ENCODE measurements at places on chromosomes 6 and 20.
A peak's percentile ranks its signal among the peaks of the same experiment; 100 is the strongest.

DNA sequence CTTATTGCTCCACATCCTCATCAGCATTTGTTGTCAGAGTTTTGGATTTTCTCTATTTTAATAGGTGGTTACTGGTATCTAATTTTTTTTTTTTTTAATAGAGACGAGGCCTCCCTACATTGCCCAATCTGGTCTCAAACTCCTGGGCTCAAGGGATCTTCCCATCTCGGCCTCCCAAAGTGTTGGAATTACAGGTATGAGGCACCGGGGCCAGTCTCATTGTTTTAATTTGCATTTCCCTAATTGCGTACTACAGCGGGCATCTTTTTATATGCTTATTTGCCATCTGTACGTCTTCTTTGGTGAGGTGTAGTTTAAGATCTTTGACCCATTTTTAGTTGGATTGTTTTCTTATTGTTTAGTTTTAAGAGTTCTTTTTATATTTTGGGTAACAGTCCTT is 210.4 kb upstream of the SULF2 start:
- DNase-seq, result no peak

GRCh38 chr6:167751579-167752115 is 75.1 kb upstream of the AFDN start:
- DNase-seq, result no peak

DNA sequence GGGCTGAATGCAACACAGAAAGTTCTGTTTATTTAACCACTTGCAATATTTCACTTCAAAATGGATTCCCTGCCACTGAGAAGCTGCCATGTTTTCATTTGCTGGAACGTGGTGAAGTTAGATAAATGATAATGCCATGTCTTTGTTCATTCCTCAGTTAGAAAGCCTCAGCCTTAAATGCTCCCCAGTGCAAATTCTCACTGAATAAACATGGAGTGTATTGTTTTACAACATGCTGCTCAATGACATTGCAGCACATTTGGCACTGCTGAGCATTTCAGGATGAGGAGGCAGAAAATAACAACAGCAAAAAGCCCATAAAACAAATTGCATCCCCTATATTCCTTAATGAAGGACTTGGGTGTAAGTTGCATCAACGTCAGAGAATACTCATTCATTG is 913.8 kb upstream of the FLRT3 start:
- DNase-seq, result no peak

DNA sequence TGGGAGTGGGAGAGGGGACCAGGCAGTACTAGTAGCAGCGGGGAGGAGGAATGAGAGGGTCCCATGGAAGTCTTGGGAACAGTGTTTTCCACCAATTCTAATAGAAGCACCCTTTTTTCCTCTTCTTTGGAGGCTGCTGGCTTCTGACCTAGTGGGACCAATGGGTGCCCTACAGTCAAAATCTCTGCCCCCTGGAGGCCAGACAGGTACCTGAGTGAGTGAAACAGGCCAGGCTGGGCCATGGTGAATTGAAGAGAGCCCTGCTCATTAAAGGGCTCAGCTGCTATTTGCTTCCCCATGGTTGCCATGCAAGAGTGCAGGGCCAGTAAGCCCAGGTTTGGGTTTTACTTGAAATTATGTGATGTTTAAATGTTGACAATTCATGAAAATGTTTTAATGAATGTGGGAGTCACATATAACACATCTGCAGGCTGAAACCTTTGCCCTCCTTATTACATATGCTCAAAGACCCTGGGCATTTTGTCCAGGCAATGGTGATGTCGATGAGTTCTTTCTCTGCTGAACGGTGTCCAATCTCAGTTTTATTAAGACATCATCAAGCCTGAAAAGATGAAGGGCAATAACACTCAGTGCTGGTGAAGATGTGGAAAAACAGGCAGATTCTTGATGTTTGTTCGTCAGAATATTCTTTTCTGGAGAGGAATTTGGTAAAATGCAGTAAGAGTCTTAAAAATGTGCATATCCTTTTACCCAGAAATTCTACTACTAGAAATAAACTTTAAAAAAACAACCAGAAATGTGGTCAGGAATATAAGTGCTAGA is 42.3 kb upstream of the OCSTAMP start:
- DNase-seq, result peak; percentile 4

GRCh38 chr6:129672881-129673631 is 36.9 kb downstream of the ARHGAP18 start:
- no peak for DNase-seq

DNA sequence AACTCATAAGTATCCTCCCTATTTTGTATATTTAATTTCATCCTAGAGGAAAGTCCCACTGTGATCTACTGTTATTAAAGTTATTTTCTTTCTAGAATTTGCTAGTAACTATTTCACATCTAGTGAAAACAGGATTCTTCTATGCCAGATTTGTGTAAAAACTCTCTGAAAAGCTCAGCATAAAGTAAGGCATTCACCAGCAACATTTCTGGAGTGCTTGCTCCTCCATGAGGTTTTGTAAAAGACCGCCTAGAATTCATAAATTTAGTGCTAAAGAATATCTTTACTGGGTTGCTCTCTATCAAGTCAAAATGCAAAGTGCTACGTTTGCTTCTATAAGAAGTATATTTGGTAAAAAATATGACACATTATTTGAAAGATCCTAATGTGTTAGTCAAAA is 173.5 kb upstream of the IRAK1BP1 start:
- no peak for DNase-seq

- DNase-seq, result no peak
These were observed 771.9 kb upstream of the DEFB115 start for GRCh38 chr20:30485331-30486102.

- DNase-seq, result no peak
These were observed 427.3 kb downstream of the KIF16B start for GRCh38 chr20:16145919-16146318.

DNA sequence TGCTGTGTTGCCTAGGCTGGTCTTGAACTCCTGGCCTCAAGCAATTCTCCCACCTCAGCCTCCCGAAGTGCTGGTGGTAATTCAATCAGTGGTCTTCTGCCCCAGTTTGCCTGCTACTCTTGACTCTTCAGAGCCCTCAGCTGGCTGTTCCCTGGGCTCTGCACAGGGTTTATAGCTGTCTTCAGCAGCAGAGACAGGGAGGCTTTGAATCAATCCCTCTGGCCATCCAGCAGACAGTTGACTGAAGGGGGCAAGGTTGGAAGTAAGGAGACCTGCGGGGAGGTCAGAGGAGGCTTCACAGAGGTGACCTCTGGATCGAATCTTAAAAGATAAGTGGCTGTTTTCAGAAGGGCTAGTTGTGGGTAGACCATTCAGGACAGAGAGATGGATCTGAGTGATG is 26.0 kb upstream of the KIF3B start:
- DNase-seq, result no peak

- no peak for DNase-seq
These were observed 8.0 kb upstream of the SIM1 start for GRCh38 chr6:100472674-100473073.

GRCh38 chr6:131978522-131978921 is 27.4 kb upstream of the CCN2 start:
- DNase-seq, result no peak

DNA sequence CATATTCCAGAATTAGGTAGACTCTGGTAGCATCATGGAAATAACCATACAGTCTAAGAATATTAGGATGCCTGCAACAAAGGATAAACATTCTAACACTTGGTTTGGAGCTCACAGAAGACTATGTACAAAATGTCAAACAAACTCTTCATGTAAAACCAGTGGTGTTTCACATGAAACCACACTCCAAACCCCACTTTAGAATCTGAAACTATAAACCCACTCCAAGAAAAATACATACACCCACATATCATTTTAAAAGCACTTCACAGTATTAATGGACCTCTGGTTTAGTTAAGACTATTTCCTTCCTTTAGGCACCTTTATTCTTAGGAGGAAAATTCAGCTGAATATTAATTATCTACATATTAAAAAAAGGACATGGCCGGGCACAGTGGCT is 10.5 kb downstream of the AURKA start:
- no peak for DNase-seq

GRCh38 chr20:57818418-57819181 is 108.8 kb upstream of the PMEPA1 start:
- DNase-seq, result no peak

DNA sequence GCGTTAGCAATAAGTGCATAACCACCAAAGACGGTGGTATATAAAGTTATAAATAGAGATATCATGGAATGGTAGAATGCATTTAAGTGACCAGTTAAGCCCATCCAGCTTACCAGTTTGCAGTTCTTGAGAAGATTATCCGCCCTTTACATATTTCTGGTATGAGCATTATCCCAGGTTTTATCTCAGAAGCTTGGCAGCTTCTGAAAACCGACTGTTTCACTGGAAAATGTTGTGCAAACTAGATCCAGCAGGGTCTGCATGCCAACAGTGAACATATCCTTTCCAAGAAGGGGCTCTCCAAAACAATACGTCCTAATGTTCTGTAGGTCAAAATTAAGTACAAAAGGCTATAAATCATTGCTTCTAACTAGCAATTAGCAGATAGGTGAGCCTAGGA is 29.5 kb upstream of the SHLD1 start:
- no peak for DNase-seq

GRCh38 chr6:128259029-128259724 is 261.2 kb downstream of the PTPRK start:
- DNase-seq, result no peak

- DNase-seq, result no peak
These were observed 83.0 kb downstream of the ZHX3 start for GRCh38 chr20:41234546-41234945.

DNA sequence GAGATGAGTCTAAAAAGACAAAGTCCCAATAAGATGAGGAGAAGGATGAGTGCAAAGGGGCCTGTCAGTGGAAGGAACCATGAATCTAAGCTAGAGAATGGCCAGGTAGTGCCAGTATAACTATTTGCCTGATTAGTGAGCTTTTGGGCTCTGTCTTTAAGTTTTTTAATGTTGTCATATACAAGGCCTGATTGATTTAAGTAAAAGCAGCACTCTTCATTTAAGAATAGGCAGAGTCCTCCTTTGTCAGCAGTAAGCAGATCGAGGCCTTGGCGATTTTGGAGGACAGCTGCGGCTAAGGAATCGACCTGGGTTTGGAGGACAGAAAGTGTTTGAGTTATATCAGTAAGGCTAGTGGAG is 753.4 kb upstream of the ADGRB3 start:
- no peak for DNase-seq

- DNase-seq, result no peak
These were observed 66.7 kb upstream of the NFATC2 start for GRCh38 chr20:51609251-51609650.

GRCh38 chr6:80610846-80611245 is 504.4 kb downstream of the BCKDHB start:
- DNase-seq, result no peak

GRCh38 chr20:37295001-37295400 is 5.5 kb downstream of the MANBAL start:
- DNase-seq, result no peak

DNA sequence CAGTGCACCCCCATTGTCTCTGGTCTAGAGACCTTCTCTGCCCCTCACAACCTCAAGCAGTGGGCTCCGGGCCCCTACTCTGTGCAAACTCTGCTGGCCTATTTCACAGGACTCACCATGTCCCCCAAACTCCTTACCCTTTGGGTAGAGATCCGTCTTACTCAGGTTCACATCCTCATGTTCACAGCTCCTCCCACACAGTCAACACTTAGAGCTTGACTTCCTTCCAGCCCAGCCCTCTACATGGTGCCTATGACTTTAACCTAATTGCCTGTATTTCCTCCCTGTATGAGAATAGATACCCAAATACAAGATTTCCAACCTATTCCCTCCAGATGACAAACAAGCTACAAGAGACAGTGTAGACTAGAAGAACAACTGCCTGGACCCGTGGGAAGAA is 528.6 kb upstream of the JARID2 start:
- no peak for DNase-seq

GRCh38 chr20:43138061-43138770 is 51.5 kb downstream of the PTPRT start:
- no peak for DNase-seq

- DNase-seq, result no peak
These were observed 38.9 kb downstream of the FBXO9 start for GRCh38 chr6:53103993-53104675.

DNA sequence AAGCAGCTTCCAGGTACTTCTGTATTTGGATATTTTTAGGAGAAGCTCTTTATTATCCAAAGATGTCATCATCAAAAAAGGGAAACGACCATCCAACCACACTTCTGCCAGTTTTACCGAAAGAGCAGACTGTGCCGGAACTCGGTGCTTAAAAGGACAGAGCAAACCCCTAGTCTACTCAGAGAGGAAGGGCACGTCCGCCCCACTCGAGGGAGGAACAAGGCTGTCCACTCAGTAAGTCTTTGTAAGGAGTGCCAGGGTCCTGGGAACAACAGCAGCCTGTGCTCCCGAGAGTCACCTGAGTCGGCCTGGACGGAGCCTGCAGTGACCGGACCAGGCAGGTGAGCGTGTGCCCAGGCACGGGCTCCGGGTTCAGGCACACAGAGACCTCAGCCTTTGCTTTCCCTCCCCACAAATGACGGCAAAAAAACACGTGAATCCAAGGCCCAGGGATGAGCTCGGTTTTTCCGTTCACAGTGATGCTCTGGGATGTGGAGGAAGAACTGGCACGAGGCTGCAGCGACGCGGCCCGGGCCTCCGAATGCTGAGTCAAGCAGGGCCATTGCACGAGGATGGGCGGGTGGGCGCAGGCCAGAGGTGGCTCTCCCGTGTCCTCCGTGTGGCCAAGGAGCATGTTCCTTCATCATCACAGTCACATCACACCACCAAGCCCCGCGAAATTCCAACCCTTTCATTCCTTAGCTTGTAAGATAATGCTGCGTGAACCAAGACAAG is 17.4 kb upstream of the SLCO4A1 start:
- no peak for DNase-seq

- no peak for DNase-seq
These were observed 279.4 kb downstream of the RFPL4B start for GRCh38 chr6:112626468-112627082.

DNA sequence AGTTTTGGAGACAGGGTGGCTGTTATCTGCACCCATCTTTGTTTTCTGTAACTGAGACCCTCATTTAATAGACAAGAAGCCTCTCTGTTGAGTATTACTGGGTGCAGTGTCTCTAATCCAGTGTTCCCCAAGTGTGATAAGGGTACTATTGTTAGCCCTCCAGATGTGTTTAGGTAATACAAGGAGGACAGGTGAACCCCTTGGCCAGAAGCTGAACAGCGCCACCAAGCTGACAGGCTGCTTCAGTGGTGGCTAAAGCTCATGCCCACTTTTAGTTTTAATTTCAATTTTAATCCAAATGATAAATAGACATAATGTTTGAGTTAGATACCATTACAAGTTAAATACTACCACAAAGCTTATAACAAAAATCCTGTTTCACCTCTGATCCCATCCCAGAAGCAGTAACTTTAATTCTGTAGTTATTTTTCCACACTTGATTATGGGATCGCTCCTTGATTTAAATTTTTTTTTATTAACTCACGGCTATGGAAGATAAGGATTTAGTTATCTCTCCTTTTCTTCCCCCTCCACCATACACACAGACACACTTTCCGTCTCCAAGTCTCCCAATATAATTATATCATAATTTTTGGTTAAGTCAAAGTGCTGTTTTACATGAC is 8.4 kb upstream of the STK35 start:
- no peak for DNase-seq

GRCh38 chr20:43844778-43845614 is 69.7 kb upstream of the TOX2 start:
- no peak for DNase-seq

Measured in hematopoietic multipotent progenitor cell treated with erythropoietin and hydrocortisone succinate and interleukin-3 and kit ligand, for 15 days (in vitro differentiated cells).